ENCODE measurements at places on chromosomes 16 and 17. TPM values are rescaled to one million over a fixed set of nuclear protein-coding genes. Genes with fewer than 3 reads are reported as not detected.

The PRCD gene
- total RNA-seq = 5.3 TPM

The GLP2R gene
- not detected for total RNA-seq

The TBC1D3G gene
- total RNA-seq = not detected

The MYH10 gene
- 40.9 TPM for total RNA-seq

The EIF5A gene
- 436 TPM for total RNA-seq

The ENKD1 gene
- 15.9 TPM for total RNA-seq

The SOST gene
- not detected for total RNA-seq

GRCh38 chr17:32558997-32559650 lies 72.3 kb downstream of the CDK5R1 start:
- no peak for DNase-seq

- DNase-seq = peak; percentile 41
Measured at GRCh38 chr16:1244881-1245280, 4.4 kb downstream of the TPSAB1 start.

DNA sequence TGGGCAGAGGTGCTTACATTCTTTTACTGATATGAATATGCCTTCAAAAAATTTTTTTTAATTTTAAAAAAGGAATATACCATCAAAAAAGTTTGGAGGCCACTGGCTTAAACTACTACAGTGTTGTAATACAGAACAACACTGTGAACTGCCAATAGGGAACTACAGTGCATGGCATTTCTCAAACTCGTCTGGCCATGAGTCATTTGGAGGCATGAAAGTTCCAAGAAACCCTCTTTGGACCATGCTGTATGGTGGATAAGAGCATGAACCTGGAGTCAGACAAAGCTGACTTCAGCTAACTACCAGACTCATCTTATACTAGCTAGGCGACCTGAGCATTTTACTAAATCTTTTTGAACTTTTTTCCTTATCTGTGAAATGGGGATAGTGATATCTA lies 9.2 kb upstream of the NF1 start:
- peak; percentile 91 for DNase-seq

DNA sequence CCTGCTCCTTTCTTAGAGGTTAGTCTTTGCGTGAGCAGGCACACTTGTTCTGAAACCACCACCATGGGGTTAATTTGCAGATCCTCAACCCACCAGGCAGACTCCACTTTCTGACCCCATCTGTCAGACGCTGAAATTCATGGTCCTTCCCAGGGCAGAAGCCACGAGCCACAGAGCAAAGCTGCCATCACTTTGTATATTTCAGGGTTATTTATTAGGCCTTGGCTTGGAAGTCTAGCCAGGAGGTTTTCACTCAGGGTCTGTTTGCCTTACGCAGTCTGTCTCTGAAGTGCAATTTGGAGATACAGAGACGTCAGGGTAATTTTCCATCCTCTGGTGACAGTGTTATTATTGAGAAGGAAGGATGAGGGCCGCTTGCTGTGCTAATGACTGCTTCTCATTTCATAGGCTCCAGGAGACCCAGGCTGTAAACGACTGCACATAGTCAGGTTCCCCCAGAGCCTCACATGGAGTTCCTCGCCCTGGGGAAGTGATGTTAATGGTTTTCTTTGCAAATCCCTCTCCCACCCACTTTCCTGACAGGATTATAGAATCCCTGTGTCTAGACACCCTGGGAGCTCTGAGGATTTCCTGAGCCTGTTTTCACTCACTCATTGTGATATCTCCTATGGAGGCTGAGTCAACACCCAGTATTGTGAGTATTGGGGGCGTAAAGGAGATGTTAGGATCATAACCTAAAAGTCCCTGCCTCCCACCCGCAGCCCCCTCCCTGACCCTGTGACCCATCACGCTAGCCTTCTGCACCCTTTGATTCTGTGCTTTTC lies 269.0 kb downstream of the ABCC12 start:
- no peak for DNase-seq

GRCh38 chr17:31008374-31009041 lies 37.7 kb downstream of the RNF135 start:
- peak; percentile 91 for DNase-seq

DNA sequence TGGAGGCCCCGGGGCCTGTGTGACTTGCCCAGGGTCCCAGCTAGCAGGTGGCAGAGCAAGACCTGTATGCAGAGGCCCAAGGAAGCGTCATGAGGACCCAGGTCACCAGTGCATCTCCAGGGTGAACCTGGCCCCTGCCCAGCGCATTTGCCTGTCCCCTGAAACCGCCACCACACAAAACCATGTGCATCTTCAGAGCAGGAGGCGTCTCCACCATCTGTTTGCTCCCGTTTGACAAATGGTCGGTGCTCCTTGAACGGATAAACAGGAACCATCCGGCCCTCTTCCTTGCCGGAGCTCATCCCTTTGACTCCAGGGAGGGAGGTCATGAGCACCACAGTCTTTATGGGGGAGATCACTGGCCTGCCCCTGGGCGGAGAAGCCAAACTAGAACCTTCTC lies 62.5 kb downstream of the JPH3 start:
- DNase-seq = no peak

GRCh38 chr17:9361188-9361955 lies 214.2 kb downstream of the STX8 start:
- DNase-seq = peak; percentile 88

DNA sequence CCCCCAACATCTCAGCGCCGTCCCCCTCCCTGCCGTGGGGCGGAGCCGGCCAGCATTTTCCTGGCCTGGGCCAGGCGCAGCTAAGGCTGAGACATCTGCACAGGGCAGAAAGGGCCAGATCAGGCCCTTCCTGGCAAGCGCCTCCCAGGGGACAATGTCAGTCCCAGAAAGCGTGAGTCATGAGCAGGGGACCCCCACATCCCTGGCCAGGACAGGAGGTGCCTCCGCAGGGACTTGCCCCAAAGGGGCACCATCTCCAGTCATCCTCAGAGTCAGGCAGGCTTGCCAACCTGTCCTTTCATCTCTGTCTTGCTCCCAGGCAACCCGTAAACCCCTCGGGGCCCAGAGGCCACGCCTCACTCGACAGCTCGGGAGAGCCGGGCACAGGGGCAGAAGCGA lies 43.2 kb downstream of the SOCS1 start:
- DNase-seq = peak; percentile 46

DNA sequence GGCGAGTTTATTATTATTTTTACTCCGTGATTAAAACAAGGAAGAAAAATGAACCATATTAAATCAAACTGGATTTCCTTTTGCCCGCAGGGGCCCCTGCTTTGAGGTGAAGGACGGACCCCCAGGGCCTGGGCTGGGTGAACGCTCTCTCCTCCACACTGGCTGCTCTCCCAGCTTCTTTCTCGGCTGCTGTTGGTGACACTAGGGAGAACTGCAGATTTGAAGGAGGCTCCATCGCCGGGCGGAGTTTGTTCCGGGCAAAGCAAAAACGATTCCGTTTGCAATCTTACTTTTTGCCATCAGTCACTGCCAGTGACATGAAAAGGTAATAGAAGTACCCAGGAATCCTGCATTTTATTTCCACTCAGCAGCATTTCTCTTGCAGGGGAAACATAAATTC lies 221.6 kb upstream of the SDK2 start:
- DNase-seq = no peak

DNA sequence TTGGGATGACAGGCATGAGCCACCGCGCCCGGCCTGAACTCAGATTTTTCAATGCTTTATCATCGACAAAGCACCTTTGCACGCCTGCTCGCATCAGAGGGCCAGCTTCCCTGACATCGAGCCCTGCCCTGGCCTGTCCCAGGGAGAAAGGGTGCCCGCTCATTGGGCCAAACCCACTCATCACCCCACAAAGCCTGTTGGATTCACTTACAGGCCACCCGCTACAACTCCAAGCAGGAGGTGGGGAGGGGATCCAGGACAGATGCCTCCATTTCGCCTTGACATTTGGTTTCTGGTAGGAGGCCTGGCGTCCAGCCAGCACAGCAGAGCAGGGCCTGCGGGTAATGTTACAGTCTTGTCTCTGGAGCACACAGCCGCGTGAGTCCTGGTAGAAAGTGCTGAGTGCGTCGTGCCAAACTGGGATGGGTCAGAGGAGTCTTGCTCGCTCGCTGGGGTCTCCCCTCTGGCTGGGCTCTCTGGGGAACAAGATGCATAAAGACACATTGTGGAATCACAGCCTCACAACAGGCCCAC lies 19.8 kb downstream of the SMTNL2 start:
- DNase-seq = peak; percentile 85

DNA sequence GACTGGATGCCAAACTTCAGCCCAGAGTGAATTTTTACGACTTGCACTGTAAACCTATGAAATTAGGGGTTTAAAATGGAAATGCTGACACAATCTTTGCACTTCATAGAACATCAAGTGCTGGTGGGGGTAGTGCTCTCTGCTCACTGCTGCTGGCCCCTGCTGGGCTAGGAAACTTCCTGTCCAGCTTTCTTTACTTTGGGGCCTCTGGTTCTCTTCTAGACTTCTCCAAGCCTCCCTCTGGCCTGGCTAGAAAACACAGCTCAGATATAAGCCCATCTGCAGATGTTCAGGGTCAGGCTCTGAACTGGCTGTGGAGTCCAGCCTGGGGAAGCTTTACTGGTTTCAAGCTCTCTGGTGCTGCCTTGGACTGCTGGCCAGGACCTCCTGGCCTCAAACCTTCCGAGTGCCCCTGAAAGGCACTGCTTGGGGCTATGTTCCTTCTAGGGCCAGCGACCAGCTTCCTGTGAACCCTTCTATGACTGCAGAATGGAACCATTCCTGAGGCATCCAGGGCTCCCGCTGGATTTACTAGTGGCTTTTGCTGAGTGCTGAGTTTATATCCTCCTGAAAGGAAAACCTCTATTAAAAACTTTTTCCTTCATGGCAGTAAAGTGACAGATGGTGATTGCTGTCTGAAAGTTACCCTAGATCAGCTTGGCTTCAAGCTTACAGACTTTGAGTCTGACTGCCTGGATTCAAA lies 59.4 kb downstream of the TBX4 start:
- no peak for DNase-seq

DNA sequence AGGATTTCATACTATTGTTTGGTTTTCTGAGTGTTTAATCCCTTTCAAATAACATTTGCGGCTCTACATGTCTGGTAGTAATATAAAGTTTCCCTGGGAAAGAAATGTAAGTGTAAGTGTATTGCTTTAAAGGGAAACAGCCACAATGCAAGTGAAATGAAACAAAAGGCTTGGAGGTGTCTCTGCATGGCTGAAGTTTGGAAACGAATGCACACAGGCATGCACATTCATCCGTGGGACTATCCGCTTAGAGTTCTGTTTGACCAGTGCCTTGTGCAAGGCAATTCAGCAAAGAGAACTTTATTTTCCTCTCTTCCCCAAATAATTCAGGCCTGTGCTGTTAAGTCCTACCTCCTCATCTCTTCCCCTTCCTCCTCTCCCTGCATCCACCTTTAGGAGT lies 56.1 kb upstream of the MRTFB start:
- DNase-seq = no peak

DNA sequence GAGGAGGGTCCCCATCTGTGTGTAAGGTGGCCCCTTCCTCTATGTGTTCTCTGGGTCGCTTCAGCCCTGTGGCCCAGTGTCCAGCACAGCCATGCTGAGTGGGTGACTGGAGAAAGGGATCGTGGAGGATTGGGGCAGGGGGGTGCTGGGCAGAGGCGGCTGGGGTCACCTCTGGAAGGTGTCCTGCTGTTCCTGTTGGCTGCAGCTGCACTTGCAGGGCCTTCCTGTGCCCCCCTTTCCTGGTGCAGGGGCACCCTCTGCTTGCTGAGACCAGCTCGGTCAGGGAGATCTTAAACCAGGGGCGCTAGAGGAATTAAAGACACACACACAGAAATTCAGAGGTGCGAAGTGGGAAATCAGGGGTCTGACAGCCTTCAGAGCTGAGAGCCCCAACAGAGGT lies 11.1 kb downstream of the IL32 start:
- no peak for DNase-seq

DNA sequence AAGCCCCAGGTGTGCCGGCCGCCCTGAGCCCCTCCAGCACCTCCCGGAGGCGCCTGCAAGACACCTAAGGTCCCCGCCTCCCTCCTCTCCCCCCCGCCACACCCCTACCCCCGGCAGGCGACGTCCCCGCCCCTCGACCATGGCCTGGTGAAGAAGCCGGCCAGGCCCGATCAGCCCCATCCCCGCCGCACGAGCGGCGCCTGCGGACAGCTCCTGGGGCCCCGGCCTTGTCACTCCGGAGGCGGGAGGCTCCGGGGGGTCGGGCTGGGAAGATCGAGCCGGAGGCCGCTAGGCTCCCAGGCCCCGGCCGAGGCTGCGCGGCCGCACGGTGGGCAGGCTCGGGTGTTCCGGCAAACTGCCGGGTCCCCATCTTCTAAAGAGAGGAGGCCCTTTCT lies 405 bp upstream of the ACE start:
- DNase-seq = peak; percentile 97

DNA sequence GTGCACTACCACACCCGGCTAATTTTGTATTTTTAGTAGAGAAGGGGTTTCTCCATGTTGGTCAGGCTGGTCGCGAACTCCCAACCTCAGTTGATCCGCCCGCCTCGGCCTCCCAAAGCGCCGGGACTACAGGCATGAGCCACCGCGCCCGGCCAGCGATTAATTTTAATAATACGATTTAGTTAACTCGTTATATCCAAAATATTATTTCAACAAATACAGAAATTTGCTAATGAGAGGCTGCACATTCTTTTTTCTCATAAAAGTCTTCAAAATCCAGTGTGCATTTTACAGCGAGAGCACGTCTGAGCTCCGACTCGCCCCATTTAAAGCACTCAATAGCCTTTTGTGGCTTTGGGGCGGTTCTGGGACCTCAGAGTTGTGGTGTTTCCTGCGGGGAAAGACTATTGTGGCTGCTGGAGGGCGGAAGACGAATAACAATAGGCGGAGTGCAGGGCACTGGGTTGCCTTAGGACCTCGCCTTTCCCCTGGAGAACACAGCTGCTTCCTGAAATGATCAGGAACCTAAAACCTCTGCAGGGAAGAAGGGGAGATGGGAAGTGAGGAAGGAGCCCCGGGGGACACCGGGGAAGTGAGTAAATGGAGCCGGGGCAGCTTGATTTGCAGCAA lies 2.9 kb upstream of the ZSCAN10 start:
- DNase-seq = no peak

DNA sequence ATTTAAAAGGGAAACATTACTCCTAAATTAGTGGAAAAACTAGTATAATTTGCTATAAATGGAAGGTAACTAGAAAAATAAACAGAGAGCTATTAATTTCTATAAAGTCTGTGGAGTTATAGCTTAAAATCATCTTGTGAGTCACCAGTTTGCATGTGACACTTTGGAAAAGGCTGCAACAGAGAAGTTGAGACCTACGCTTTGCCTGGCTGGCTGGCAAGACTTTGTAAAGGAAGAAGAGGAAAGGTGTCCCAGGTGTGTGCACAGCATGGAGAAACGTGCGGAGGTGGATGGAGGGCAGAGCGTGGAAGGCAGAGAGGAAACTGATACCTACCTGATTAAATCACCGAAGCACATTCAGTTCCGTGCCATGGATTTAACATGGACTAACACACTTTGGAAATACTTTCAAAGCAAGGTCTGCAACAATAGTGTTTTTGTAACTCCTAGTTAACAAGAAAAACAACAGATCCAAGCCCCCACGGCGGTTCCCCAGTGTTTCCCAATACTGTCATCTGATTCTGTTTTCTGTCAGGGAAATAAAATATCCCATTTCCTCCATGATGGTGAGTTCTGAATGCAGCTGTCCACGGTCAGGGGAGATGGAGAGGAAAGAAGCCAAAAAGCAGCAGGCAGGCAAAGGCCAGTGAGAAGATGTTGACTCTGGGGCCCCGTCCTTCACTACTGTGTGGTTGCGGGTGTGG lies 134.8 kb downstream of the XYLT1 start:
- DNase-seq = no peak

GRCh38 chr16:8898660-8899318 lies 16.6 kb downstream of the LITAFD start:
- DNase-seq = no peak

GRCh38 chr17:35312346-35312745 lies 61.1 kb downstream of the SLFN11 start:
- DNase-seq = no peak
